HCEC 1CT (cell line): ENCODE measurements at places on chromosomes 7 and 10.

DNA sequence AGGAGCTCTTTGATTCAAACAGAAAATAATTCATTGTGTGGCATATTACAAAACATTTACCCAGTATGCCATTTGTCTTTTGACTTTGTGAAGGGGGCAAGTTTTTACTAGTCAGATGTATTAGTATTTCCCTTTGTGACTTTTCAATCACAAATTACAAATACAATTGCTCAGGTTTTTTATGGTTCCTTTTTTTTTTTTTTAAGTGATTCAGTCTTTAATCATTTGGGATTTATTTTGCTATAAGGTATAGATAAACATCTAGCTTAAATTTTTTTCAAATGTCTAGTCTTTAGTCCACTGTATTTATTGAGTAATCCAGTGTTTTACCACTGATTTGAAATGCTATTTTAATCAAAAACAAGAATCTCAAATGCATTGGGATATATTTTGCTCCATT is 75.9 kb downstream of the AOAH start:
- DNase-seq = no peak

DNA sequence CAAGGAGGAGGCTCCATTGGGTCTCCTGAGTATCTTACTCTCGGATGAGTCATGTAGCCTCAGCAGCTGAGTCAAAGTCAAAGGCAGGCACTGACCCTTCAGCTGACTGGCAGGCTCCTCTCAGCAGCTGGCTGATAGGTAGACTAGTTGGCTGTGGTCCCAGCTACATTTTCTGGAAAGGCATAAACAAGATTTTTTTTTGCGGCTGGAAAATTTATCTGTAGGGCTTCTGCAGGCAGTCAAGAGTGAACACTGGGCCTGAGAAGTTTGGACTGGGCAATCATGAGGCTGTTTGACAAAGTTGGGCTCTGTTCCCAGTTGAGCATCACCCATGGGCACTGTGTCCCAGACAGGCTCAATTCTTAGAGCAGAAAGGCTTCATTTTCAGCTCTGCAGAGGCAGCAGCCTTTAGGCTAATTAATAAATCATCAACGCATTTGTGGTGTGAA is 796.2 kb downstream of the CCSER2 start:
- no peak for DNase-seq

GRCh38 chr10:43252783-43253341 is 14.0 kb downstream of the RASGEF1A start:
- DNase-seq = no peak

DNA sequence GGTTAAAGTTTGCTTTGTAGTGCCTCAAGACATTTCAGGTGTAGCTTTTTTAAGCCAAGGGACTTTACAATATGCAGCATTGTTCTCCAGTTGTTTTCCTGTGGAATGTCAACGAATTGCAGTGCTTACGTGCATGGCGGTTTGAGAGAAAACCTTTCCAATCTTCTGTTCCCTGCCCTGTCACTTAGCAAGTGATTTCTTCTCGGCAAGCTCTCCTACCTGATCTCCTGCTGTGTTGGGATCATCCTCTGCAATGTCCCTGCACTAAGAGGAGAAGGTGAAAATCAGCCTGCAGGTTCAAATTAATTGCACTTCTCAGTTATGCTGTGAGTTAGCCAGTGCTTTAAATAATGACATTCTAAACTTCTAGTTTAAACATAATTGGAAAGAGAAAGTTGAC is 197.6 kb upstream of the FZD1 start:
- DNase-seq = no peak

- DNase-seq = no peak
Observed at GRCh38 chr7:22387583-22387982, 30.6 kb upstream of the RAPGEF5 start.

DNA sequence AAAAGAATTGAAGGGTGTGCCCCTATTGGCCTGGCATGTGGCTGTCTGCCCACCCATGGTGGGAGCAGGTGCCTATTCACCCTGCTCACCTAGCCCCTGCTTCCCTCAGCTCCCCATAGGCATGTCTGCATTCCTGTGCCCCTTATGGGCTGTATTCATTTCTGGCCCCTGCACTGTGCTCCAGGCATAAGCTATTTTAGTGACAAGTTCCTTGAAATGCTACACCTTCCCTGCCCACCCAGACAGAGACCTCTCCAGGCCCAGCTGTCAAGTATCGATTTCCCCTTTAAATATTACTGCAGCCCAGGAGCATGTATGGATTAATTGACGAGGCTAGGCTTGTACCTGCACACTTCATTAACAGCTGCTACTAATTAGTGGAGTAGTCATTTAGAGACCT is 235.4 kb downstream of the RPS24 start:
- no peak for DNase-seq

GRCh38 chr7:81173766-81174281 is 255.0 kb upstream of the SEMA3C start:
- DNase-seq = peak; percentile 16

- peak; percentile 20 for DNase-seq
Observed at GRCh38 chr7:80677629-80678028, 39.2 kb downstream of the CD36 start.

- DNase-seq = peak; percentile 31
Observed at GRCh38 chr10:43573250-43574000, 991 bp downstream of the ZNF239 start.

DNA sequence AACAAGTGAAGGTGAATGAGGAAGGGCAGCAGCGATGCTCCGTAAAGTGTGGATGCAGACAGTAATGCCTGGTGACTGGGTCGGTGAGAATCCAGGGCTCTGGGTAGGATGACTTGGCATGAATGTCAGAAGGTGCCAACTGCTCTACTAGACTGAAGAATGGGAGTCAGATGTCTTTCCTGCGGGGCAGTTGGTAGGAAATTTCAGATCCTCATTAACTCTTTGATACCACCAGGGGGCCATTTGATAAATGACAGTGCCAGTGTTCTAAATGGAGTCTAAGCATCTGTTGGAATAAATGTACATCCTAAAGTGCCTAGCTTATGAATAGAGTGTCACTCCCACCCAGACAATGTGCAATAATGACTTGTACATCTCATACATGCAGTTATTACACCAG is 462.0 kb downstream of the GRM8 start:
- peak; percentile 11 for DNase-seq

DNA sequence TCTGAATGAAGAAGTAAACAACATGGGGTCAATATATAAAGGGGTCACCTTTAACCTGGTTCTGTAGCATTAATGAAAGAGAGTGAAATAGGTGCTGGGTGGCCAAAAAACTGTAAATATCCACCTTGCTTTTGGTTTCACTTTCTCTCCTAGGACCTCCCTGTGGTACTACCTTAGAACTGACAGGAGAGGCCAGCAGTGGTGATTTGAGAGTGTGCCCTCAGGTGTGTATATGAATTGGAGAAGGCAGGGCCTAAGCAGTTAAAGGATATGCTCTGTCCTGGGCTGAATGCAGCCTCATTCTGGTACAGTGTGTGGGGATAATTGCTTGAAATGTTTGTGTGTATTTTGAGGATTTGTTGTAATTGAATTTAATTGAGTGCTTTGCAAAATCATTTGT is 62.0 kb downstream of the BBS9 start:
- DNase-seq = no peak

DNA sequence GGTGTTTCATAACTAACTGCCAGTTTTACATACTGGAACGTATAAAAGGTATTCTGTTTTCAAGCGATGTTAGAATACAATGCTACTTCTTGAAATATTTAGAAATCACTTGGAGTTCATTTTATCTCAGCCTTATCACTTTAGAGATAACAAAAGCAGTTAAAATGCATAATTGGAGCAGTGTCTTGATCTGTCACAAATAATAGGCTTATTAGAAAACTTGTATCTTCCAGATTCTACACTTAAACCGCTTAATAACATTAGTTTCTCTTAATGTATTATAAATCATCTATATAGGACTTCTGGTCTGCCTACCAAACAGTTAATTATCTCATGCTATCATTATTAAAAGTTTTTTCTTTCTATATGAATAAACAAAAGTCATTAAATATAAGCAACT is 104.4 kb downstream of the TAF3 start:
- DNase-seq = no peak

- no peak for DNase-seq
Observed at GRCh38 chr7:126608339-126608776, 644.4 kb downstream of the GRM8 start.

DNA sequence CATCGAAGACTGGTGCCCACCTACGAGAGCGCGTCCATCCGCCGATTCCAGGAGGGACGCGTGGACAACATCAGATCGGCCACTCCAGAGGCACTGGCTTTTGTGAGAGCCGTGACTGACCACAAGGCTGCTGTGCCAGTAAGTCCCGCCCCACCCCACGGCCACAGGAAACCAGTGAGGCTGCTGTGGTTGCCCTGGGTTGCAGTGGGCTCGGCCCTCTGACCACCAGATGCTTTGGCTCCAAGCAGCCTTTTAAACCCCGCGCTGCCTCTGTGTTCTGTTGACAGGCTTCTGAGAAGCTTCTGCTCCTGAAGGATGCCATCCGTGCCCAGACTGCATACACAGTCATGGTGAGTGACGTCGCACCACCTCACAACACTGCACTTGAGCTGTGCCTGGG is 24.4 kb upstream of the C10orf53 start:
- DNase-seq = no peak

DNA sequence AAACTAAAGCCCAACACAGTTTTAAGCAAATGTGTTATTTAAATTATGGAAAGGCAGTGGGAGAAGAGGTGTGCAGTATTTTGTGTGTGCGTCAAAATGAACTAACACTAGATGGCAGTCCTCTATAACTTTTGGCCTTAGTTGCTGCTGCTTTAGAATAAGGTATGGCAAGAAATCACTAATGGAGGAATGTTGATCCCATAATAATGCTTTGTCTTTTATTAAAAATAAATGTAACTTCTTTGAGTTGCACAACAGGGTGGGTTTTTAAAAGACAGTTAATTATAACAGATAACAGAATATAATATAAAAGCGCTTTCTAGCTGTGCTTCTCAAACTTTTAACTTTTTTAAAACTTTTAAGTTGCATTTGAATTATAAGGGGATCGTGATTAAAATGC is 56.4 kb downstream of the BBS9 start:
- peak; percentile 60 for DNase-seq

DNA sequence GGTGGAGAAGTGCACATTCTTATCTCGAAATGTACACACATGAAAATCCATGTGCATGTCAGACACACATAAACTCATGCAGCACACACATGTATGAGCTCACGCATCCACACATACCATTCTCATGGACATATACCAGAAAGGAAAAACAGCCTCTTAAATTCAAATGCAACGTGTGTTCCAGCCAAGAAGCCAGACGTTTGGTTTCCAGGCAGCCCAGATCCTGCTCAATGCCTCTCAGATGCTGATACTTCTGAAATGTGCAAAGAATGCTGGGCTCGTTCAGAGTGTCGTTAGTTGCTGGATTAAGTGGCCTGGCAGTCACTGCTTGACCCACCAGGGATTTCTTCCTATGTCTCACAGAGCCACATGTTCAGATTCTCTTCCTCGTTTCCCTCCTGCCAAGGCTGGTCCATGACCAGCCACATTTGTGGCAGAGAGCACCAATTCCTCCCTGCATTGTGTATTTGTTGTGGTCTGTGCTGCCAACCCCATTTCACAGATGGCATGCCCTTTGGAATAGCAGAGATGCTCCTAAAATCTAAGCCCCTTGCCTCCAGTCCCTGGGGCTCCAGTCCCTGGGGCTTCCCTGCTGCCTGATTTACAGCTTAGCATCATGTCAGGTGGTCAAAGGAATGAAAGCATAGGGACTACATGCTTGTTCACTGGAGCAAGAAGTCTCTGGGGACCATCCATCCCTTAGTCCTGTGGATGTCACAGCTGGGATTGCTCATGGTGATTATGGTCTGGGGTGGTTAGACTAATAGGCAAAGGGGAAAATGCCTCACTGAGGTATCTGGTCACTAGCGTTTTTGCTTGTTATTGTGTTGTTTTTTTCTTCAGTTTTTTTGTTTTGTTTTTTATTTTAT is 426.6 kb downstream of the PLXNA4 start:
- no peak for DNase-seq

GRCh38 chr10:30639946-30640786 is 10.6 kb upstream of the LYZL2 start:
- DNase-seq = peak; percentile 73

DNA sequence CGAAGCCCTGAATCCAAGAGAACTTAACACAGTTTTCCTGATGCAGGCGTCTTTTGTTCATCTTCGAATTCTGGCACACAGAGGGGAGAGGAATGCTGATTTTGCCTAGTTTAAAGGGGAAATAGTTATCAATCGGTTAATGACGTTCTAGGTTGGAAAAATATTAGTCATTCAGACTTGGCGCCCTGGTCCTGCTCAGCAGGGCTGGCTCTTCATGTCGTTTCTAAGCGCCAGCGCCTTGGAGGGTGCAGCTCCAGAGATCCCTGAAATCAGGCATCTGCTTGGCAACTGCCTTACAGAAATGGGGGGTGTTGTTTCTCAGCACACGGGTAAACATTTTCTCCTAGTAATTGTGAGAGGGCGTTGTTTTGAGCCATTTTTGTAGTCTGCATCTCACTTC is 1.3 kb upstream of the PRTFDC1 start:
- DNase-seq = no peak

GRCh38 chr7:2722591-2722990 is 34.6 kb downstream of the AMZ1 start:
- no peak for DNase-seq

- DNase-seq = no peak
Observed at GRCh38 chr7:1882451-1882850, 212.4 kb downstream of the ELFN1 start.

GRCh38 chr10:86366902-86367151 is 232 bp upstream of the GRID1 start:
- DNase-seq = no peak

- DNase-seq = no peak
Observed at GRCh38 chr10:24911029-24911428, 41.4 kb downstream of the PRTFDC1 start.

DNA sequence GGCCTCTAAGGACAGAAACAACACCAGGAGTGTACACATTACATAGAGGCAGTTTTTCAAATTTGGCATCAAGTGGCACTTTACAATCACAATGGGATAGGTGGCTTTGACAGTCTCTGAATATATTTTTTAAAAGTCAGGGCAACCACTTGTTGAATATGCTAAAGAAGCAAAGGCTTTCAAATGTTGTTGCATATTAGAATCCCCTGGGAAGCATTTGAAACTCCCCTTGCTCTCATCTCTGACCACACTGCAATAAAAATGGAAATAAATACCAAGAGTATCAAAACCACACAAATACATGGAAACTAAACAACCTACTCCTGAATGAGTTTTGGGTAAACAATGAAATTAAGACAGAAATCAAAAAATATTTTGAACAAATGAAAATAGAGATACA is 106.5 kb upstream of the RAB11FIP2 start:
- DNase-seq = no peak

DNA sequence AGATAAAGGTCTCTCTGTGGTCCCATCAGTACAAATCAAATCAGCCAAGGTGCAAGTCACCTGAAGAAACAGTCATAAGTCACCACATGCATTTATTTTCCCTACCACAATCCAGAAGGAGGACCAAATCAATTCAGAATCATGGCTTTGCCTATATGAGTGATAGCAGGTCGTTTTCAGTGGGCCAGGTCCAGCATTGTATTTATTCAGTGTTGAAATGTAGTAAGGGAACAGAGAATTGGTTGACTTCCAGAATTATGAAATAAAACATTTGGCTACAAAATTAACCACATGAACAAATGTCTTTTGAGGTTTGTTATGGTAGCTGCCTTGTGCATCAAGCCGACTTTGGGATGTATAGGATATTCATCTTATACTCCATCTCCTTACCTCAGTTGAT is 88.4 kb downstream of the POLR1F start:
- peak; percentile 43 for DNase-seq
